Nucleus accumbens (tissue), 56 donors: ENCODE measurements at places on chromosomes 3 and 15.

- no peak for DNase-seq
Observed at GRCh38 chr3:84077479-84077878, 881.3 kb upstream of the CADM2 start.

DNA sequence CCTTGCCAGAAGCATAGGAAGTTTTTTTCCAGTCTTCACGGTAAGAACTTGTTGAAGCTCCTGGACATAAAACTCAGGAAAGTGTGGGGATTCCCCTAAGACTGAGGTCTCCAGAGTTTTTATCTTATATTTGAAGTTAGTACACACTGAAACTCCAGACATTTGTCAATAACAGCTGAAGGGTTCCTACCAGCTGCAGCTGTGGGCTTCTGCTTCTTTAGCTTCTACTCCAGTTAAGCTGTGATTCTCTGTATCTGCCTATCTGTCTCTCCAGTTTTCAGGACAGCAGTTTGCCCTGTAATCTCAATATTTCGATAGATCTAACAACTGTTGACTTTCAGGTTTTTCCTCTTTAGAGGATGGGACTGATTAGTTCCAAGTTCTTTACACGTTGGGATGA, 966.0 kb upstream of the SEMA6D start:
- DNase-seq: no peak

DNA sequence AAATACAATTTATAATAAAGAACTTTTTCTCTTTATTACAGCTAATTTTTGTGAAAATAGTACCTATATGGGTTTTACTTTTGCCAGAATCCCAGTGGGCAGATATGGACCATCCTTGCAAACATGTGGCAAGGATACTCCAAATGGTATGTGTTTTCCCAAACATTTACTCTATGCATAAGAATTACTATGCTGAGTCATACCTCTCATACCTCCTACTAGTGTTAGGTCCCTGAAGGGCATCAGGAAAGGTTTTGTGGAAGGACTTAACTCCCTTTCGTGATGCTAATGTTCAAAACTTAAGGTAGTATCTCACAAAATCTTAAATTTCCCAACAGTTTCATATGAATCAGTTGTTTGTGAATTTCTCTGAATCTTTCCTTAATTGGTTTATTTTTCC, 21.3 kb downstream of the ADGRG7 start:
- no peak for DNase-seq

- peak; percentile 84 for DNase-seq
Observed at GRCh38 chr15:89358755-89359439, 24.3 kb upstream of the POLG start.

DNA sequence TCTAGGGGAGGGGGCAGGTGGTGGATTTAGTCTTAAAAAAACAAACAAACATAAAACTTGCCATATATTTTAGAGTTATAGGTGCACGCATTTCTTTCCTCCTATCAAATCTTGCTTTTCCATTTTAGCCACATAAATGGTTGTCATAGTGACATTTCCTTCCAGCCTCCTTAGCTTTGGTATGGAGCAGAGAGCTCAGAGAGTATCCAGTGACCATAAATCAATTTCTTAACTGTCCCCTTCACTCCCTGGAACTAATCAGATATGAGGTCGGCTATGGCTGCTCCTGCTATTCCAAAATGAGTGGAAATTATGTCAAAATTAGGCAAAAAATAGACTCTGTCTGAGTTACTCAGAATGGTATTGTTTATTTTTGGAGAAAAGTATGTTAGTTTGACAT, 164.5 kb downstream of the EBLN2 start:
- DNase-seq: no peak

DNA sequence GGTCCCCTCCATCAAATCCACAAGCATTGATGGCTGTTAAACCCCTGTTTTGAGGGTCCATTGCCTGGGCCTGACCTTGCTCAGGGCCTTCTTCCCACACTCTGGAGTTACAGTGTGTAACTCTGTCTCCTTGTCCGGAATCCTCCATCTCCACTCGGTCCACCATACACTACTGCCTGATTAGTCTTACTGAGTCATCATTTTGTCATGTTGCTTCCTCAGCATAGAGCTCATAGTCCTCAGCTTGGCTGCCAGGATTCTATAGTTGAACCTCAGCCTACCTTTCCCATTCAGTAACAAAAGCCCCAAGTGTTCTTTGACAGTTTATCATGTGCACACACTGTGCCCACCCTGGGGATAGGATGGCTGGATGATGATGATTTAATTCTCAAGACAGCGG, 113.0 kb downstream of the PDE8A start:
- no peak for DNase-seq
